NCI-H460 (cell line): ENCODE measurements at places on chromosomes 11 and 22.

- DNase-seq = no peak
Measured at GRCh38 chr22:49629586-49630447, 197.9 kb downstream of the BRD1 start.

DNA sequence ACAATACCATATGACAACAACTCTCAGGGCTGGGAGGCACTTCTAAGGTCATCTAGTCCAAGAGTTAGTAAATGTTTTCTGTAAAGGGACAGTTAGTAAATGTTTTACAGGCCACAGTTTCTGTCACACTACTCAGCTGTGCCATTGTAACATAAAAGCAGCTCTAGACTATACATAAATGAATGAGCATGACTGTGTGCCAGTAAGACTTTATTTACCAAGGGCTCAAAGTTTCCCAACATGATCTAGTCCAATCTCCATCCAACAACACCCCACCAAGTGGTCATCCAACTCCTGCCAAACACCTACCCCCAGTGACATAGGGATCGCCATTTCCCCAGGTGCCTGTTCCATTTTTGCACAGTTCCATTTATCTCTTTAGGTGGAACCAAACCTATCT is 12.1 kb downstream of the SERGEF start:
- DNase-seq = no peak

DNA sequence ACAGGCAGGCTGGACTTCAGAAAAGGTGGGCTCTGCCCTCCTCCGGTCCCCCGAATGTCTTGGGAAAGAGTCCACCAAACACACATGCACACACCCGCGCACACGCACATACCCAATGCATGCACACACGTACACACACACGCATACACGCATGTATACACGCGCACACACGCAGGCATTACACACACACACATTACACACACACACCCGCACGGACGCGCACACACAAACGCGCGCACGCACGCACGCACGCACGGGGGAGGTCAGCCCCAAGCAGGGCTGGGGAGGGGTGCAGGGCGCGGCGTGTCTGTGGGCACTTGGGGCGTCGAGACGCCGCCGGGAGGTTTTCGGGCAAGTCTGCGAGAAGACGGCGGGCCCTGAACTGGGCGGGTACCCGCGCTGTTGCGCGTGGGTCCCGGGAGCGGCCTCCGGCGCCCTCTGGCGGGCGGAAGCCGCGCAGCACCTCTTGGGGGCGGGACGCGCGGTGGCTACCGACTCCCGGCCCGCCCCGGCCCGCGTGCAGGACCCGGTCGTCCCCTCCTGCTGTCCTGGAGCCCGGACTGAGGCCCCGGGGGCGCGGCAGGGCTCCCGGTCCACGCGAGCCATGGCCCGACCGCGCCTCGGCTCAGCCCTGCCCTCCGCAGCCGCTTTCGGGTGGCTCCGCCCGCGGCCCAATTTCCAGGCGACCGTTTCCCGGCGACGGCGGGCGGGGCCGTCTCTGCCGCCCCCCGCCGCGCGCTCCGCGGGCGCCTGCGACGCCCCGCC is 3.6 kb downstream of the SEPTIN5 start:
- DNase-seq = peak; percentile 36

GRCh38 chr11:111975076-111975806 is 38.1 kb downstream of the DIXDC1 start:
- no peak for DNase-seq

DNA sequence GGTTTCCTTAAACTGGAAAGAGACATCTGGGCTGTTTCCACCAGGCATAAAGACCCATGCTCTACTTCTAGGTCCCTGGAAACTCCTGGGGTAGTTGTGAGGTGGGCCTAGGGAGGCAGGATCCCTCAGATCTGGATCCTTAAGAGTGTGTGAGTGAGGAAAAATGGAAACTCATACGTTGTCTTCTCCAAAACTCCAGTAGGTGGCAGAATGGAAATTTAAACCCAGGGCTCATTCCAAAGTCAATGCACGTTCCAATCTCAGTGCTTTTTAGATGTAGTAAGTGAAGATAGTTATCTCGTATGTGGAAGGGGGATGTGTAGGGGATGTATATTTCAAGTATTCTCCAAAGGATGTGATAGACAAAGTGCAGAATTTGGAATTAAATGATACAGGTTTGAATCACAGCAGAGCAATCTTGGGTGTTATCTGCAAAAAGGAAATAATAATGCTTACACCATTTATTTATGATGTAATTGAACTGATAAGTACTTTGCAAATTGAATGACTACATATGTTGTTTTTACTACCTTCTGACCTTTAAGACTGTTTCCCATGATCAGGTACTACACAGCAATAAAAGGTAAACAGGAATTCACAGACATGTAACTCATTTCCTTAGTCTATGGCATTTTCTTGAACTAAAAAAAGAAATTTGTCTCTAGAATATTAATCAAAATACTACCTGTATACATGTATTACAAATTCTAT is 13.1 kb upstream of the MMP1 start:
- no peak for DNase-seq

DNA sequence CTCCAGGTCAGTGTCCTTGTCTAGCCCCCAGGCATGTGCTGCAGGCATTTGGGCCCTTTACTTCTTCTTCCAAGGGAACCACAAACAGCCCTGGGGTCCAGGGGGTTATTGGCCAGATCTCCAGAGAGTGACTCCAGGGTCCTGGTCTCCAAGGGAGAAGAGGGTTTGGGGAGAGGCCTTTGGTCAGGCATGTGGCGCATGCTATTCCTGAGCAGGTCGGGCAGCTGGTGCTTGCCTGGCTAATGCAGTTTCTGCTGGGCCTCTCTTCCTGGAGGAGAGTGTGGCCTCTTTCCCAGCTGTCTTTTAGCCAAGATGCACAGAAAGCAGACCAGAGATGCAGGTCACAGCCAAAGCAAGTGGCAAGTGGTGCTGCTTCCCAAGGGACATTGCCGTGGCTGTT is 3.8 kb upstream of the RFPL2 start:
- no peak for DNase-seq

DNA sequence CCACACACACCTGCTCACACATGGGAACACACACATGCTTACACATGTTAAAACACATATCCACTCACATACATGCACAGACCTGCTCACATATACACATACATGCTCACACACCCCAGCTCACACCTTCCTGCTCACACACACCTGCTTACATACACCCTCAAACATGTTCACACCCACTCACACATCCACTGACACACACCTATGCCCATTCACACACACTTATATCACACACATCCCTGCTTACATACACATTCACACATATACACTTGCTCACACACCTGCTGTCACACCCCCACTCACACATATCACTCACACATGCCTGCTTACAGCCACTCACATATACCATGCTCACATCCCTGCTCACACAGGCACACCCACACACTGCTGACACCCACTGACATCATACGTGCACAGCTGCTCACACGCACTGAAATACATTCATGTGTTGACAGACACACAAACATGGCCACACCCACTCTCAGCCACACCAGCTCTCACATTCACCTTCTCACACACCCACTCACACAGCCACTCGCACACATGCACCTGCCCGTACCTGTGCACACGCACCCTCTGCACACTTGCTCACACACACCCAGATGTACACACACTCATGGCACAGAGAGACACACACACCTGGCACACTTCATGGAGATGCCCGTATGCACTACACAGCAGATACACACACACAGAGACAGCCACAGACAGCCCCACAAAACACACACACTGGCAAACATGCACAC is 5.7 kb upstream of the MYBPC3 start:
- DNase-seq = no peak

- DNase-seq = no peak
Measured at GRCh38 chr11:122424636-122425035, 230.9 kb upstream of the UBASH3B start.

DNA sequence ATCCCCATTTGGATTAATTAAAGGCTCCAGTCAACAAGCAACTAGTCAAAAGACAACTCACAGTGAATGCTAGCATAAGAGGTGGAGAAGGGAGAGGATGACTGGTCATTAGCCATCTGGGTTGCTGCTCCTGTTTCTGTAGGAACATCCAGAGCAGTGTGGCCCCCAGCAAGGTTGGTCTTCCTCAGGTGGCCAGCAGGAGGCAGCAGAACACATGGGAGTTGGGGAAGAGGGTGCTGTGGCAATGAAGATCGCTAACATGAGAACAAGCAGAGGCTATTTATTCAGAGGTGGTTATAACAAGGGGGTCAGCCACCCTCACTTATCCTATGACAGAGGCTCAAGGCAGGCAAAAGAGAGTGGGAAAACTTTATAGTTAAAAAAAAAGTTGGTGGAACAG is 21.3 kb downstream of the IZUMO1R start:
- peak; percentile 19 for DNase-seq

- no peak for DNase-seq
Measured at GRCh38 chr11:68659158-68659921, 25.0 kb upstream of the GAL start.

DNA sequence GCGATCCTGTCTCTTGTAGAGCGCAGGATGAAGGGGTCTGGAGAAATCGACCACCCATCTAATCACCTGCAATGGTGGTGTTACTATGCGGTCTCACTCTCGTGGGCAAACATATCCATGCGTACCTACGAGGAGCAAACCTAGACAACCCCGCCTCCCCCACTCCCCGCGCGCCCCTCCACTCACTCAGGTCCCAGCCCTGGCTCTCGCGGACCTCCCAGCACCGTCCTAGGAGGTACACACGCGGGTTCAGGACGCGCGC is 887 bp downstream of the TRPC6 start:
- no peak for DNase-seq

GRCh38 chr22:50004918-50005317 is 7.6 kb downstream of the IL17REL start:
- no peak for DNase-seq

GRCh38 chr11:26333906-26334305 is 2.0 kb downstream of the ANO3 start:
- peak; percentile 37 for DNase-seq

GRCh38 chr22:48923165-48923865 is 904.4 kb downstream of the BRD1 start:
- DNase-seq = no peak

GRCh38 chr11:80944758-80945157 is 1503.9 kb upstream of the TENM4 start:
- DNase-seq = no peak

- no peak for DNase-seq
Measured at GRCh38 chr22:46150655-46151477, 540 bp downstream of the PPARA start.

GRCh38 chr11:114260077-114260476 is 36.1 kb upstream of the NNMT start:
- DNase-seq = no peak

DNA sequence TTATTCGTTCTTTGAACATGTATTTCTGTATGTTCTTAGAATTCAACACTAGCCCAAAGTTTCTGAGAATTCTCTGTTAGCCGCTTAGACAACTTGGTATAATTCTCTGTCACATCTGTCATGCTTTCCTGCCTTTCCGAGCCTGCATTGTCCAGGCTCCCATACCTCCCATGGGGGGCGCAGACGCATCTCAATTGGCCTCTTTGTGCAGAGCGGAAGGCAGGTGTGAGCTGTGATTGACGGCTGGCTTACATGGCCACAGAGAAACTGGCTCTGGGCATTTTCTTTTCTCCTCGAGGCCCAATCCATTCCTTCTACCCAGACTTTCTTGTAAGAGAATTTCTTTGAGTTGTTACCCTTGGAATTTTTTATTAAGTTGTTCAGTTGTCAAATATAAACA is 132.7 kb upstream of the SESN3 start:
- no peak for DNase-seq

DNA sequence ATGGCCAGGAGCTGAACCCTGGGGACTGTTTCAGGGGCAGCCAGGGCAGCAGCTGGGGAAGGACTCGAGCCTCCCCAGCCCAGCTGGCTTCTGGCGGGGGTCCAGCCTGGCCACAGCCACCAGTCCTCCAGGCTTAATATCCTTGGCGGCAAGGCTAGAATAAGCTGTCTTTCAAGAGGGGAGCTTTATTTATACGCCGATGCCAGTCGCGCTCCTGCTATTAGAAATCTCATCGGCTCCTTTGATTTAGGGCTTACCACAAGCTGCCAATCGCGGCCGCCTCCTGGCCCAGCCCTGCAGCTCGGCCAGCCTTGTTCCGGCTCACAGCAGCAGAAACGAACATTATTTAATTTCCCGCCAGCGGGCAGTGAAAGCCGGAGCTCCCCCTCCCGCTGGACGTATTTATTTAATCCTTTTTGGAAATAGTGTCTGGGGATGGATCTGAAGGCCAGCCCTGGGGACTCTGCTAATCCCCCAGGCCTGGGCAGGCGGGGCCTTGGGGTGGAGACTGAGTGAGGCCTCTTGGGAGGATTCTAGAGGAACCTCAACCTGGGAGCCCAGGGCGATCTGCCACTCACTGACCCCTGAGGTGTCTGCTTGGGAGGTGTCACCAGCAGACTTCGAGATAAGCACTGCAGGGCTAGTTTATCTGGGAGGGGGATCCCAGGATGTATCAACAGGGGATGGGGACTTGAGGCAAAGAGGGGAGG is 363.1 kb downstream of the MN1 start:
- no peak for DNase-seq

DNA sequence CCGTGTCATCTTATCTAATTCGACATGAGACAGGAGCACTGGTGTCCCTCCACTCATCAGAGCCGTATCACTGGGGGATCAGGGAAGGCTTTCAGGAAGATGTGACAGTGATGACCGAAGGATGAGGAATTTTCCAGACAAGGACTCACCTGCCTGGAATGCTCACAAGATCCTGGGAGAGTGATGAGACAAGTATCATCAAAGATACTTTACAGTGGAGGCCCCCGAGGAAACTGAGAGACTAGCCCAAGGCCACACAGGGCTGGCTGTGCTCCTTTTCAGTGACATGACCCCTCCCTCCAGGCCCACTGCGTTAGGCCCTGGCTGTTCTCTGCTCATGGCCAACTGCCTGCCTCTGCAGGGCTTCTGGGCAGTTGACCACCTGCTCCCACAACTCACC is 13.0 kb downstream of the CLPB start:
- no peak for DNase-seq

DNA sequence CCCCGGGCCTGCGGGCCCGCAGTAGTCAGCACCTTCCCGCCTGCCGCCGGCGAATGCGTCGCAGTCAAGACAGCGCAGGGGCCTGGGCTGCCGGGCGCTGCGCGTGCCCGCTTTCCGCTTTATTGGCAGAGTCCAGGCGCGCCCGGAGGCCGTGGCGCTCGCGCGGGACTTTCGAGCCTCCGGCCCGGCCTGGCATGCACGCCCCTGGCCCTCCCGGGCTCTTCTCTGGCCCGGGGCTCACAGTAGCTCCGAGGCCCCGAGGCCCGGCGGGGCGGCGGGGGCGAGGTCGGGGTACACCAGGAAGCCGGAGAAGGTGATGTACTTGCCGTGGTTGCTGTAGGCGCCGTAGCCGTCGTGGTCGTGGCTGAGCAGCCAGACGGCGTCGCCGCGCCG is 3.1 kb downstream of the FAM180B start:
- DNase-seq = no peak

GRCh38 chr11:129326921-129327320 is 48.7 kb upstream of the BARX2 start:
- no peak for DNase-seq

GRCh38 chr11:60085909-60086308 is 2.6 kb upstream of the MS4A2 start:
- no peak for DNase-seq

DNA sequence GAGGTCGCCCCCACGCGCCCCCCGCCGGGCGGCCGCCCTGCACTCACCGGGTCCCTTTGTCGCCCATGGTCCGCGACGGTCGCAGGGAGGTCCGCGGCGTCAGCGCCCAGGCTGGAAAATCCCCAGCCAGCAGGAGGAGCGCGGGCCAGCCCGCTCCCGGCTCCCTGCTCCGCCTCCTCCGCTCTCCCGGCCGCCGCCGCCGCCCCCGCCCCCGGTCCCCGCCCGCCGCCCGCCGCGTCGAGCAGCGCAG is at the start of gene ARRB1:
Gene ARRB1, minus strand, starts transcription at position 121 of the 250 bp plus-strand sequence. Its CDS starts 54 bp downstream, at position 67.
- DNase-seq = peak; percentile 32
